ENCODE measurements at places on chromosomes 5 and 9.

GRCh38 chr5:120155873-120156272 is 308.2 kb upstream of the PRR16 start:
- no peak for DNase-seq

DNA sequence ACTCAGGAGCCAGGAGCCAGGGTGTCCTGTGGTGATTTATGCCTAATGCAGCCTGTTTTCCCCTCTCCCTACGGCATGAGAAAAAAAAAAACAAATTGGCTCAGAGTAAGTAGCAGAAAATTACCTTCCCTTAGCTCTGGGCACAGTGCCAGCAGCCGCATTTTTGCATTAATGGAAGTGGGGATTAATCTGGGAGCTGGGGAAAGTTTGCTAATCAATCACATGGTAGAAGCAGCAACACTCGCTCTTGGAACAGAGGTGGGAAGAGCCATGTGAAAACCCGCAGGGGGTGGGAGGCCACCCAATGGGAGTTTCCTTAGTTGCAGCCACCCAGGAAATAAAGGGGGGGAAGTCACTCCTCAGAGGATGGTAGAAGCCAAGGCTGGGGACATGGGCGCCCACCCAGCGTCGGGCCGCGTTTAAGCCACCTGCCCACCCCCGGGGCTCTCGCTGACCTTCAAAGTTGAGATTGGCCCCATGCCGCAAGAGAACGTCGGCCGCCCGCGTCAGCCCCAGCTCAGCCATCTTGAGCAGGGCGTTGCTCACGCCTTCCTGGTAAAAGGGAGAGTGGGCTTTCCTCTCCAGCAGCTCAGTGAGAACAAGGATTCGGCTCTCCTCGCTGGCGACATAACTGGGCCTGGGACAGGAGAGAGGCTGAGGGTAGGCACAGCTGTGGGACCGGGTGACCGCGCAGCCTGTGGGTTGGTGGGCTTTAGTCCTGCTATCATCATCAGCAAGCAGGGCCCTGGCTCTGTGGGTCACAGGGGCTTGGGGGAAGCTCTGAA is 1.7 kb downstream of the ASB6 start:
- DNase-seq: no peak

- no peak for DNase-seq
Observed at GRCh38 chr5:126519637-126520592, 75.1 kb downstream of the ALDH7A1 start.

- no peak for DNase-seq
Observed at GRCh38 chr5:116696366-116696765, 121.7 kb upstream of the SEMA6A start.

DNA sequence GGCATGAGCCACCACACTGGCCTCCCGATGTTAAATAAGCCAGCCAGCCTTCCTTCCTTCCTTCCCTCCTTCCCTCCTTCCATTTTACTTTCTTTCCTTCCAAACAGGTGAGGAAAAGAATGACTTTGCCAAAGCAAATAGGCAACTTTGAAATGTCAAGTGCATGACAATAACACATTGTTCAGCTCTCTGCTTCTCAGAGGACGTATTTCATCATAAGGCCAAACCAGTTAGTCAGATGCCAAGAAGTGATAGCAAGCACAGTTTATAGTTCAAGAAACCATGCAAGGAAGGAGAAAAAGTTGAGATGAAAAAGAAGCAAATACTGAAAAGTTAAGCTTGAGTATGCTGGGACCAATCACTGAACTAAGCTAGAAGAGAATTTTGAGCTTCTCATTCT is 29.5 kb downstream of the POU4F3 start:
- no peak for DNase-seq

- DNase-seq: no peak
Observed at GRCh38 chr5:171330021-171330420, 21.0 kb downstream of the TLX3 start.

DNA sequence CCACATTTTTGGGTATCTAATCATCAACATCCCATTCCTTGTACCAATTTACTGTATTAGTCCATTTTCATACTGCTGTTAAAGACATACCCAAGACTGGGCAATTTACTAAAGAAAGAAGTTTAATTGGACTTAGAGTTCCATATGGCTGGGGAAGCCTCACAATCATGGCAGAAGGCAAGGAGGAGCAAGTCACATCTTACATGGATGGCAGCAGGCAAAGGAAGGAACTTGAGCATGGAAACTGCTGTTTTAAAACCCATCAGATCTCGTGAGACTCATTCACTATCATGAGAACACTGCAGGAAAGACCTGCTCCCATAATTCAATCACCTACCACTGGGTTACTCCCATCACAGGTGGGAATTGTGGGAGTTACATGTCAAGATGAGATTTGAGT is 95.4 kb upstream of the SLCO6A1 start:
- no peak for DNase-seq

DNA sequence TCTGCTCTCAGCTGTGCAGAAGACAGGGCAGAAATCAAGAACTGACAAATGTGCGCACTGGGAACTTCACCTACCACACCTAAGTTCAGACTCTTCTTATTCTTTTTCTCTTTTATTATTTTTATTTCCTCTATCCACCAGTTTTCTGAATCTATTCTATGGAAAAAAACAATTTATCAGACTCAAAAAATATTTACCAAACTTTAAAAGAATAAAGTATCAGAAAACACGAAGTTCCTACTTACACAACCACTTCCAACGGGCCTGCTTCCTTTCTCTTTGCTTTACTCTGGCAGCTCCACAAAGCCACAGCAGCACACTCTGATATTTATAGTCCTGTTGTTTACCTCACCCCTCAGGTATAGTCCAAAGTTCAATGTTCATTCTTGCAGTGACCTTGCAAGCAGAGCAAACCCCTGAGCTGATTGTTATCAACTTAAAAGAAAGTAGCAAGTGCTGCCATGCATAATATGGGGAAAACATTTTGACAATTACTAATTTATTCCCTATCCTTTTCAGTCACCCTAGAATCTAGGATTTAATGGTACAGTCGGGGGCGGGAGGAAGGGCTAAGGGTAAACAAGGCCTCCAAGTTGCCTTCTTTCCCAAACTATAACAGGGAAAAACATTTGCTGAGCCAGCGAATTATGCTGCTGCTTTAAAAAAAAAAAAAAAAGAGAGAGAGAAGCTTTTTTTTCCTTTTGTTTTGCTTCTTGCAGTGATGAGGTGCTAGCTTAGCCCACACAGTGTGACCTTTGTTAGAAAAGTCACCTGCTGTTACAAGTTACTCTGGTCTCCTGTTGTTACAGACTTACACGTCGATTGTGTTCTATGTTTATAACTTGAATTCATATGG is at the start of gene SELENOP:
TSS of gene SELENOP (minus strand) at position 302 of the 856 bp plus-strand sequence. CDS start 3,539 bp downstream, outside the sequence.
- DNase-seq: peak; percentile 22

DNA sequence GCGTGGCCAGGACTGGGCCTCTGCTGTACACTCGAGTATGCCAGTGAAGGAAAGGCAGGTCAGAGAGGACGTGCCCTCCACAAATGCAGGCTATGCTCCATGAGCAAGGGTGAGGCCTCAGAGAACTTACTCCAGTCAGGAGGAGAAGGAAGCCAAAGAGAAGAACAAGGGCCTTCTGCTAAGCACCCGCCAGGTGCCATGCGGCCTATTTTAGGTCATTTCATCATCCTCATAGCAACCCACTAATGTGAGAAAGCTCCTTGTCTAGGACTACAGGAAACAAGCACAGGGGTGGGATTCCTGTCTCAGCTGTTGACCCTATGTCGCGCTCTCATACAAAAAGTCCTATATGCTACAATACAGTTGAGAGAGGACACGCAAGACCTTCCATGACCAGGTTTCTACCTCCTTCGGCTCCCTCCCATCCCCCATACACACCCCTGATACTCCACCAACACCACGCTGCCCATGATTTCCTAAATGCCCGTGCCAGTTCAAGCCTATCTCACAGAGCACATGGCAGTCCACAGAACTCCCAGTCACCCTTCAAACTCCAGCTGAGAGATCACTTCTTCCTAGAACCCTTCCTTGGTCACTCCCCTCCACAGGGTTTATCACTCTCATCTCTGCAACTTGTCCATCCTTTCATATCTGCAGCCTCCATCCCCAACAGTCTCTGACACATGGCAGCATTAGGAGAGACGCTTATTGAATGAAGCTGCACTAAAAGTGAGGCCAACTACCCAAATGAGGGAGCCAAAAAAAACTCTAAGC is 26.8 kb downstream of the PSMB7 start:
- no peak for DNase-seq

- no peak for DNase-seq
Observed at GRCh38 chr5:1476181-1476966, 31.1 kb upstream of the SLC6A3 start.

- no peak for DNase-seq
Observed at GRCh38 chr5:103444333-103445038, 118.1 kb downstream of the NUDT12 start.

DNA sequence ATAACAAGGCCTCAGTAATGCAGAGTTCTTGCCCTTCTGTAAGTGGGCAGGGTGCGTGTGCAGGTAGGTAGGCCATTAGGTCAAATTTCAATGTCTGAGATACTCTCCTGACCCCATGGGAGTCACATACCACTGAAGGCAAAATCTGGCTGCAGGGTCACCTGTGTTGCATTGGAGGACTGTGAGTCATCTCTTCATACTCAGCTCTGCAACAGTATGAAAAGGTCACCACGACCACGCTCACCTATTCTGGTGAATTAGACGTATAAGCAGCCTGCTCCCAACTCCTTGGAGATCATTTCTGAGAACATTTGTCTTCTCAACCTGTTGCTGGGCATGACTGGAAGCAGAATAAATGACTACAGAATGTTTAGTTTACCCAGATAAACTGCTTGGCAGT is 599.8 kb downstream of the PDE4D start:
- no peak for DNase-seq

- DNase-seq: no peak
Observed at GRCh38 chr5:157252711-157253465, 13.0 kb upstream of the CYFIP2 start.

GRCh38 chr5:34767180-34767579 is 71.8 kb upstream of the TTC23L start:
- no peak for DNase-seq

- DNase-seq: no peak
Observed at GRCh38 chr5:33994845-33995244, 10.4 kb upstream of the SLC45A2 start.

DNA sequence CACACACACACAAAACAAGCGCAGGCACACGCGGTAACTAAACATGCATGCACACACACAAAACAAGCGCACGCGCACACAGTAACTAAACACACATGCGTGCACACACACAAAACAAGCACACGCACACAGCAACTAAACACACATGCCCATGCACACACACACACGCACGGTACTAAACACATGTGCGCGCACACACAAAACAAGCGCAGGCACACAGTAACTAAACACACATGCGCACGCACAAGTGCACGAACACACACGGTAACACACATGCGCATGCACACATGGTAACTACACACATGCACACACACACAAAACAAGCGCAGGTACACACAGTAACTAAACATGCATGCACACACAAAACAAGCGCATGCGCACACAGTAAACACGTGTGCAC is 19.9 kb upstream of the SLC6A3 start:
- no peak for DNase-seq

- DNase-seq: no peak
Observed at GRCh38 chr5:5372930-5373329, 49.5 kb upstream of the ICE1 start.

DNA sequence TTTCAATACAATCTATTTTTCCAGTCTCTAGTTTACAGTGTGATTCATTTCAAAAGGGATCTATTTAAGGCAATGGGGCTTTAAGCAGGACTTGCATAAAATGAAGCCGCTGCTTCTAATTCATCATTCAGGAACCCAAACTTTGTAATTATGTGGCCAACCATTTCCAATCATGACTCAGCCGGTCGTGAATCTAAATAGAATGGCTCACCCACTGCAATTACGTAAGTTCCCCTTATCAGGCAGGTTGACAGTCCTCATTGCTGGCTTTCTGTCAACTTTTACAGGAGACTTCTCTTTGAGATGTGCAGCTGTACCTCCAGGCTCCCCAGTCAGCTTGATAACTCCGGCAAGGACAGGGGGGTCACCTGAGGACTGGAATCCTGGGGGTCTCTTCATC is 152.8 kb upstream of the DAP start:
- no peak for DNase-seq

DNA sequence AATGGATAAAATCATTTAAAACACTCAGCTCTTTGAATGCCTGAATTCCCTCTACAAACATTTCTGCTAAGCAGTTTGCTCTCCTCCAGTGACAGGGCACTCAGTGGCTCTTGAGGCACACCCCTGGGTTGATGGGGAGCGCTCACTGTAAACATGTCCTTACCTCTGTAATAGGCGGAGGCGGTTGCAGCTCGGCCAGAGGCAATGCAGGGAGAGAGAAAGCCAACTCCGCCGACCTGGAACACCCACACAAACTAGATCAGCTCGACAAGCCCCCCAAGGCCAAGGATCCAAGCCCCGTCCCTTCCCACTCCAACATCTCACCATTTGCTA is 329 bp downstream of the CDC23 start:
- DNase-seq: no peak

DNA sequence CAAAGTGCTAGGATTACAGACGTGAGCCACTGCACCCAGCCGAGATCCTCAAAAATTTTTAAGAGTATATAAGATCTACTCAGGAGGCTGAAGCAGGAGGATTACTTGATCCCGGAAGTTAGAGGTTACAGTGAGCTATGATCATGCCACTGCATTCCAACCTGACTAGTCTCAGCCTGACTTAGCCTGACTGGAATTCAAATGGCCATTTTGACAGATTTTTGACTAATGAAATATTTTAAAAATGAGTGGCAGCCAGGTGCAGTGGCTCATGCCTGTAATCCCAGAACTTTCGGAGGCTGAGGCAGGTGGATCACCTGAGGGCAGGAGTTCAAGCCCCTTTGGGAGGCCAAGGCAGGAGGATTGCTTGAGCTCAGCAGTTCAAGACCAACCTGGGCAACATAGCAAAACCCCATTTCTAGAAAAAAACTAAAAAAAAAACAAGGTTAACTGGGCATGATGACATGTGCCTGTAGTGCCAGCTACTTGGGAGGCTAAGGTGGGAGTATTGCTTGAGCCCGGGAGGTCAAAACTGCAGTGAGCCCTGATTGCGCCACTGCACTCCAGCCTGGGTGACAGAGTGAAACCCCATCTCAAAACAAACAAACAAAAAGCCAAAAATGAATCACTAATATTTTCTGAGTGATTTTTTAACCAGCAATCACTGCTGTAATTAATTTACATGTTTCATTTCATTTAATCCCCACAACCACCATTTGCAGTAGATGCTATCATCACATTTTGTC is 16.6 kb downstream of the ATOX1 start:
- DNase-seq: no peak

DNA sequence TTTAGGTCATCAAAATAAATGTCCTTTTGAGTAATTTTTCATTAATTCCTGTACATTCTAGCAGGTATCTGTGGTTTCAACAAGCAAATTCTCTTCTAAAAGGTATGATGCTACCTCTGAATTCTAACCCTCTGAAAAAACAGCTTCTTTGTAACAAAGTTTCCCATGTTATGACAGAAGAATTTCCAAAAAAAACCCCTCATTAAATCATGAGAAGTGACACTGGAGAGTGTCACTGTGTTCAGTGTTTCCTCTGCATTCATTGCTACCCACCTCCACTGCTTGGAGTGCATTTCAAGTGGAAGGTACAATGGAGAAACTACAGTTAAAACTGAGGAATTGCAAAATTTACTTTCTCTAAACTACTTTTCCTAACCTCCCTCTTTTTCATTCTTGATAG is 10.1 kb downstream of the CDKN2A start:
- DNase-seq: no peak

GRCh38 chr9:14535161-14535955 is 157.9 kb downstream of the ZDHHC21 start:
- no peak for DNase-seq

Data from nephron progenitor cell (in vitro differentiated cells).